Activated T-cell treated with anti-CD3 and anti-CD28 coated beads for 48 hours (primary cell): ENCODE measurements at places on chromosomes 16 and 17.

GRCh38 chr17:67779098-67779672 is 46.1 kb upstream of the BPTF start:
- peak; percentile 36 for DNase-seq

- no peak for DNase-seq
Measured at GRCh38 chr17:56451629-56452028, 141.9 kb upstream of the NOG start.

DNA sequence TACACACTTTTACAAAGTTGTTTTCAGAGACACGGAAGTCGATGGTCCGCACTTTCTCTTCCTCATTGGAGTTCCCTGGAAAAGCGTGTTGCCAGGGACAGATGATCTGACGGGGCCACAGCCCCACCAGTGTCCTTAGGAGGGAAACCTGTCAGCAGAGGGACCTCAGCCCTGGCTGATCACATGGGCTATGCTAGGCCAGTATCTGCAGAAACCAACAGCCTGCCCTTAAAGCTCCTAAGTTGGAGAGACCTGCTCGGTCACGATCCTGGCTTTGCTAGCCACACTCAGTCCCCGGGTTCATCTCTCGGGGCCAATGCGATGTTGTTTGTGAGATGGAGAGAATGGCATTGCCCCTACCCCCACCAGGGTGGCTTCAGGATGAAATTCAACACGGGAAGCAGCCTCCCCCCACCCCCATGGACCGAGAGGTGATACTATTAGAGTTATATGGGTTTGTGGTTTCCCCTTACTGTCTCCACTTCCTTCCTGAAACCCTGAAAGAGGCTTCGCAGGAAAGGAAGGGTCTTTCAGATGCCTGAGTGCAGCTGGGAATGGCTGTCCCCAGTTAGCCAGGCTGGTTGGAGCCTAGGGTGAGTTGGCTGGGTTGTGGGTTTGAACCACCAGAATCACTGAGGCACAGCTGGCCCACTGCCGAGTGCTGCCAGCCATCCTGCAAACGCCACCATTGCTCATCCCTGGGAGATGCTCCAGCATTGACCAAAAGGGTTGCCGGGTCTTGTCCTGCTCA is 16.6 kb downstream of the RMI2 start:
- no peak for DNase-seq

GRCh38 chr17:40347319-40348135 is 17.0 kb downstream of the GJD3 start:
- no peak for DNase-seq

DNA sequence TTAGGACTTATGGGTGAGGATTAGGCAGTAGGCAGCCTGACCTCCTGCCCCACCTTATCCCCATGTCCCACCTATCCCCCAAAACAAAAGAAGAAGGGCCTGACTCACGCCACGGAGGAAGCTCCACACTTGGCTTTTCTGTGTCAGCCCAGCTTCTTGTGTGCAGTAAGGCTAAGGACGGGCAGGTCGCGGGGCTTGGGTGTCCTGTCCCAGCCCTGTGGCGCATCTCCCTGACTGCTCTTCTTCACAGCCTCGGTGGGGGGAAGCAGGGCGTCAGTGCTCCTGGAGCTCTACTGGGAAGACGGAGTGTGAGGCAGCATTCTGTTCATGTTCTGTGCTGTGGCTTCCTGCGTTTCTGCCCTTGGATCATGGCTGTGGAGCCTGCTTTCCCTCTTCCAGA is 34.6 kb upstream of the ALDH3A2 start:
- DNase-seq, result no peak

GRCh38 chr17:30720013-30720471 is 104.5 kb downstream of the CRLF3 start:
- no peak for DNase-seq

- DNase-seq, result no peak
Measured at GRCh38 chr17:1201132-1201702, 21.4 kb upstream of the ABR start.

GRCh38 chr17:65017207-65017774 is 39.2 kb downstream of the GNA13 start:
- DNase-seq, result no peak

DNA sequence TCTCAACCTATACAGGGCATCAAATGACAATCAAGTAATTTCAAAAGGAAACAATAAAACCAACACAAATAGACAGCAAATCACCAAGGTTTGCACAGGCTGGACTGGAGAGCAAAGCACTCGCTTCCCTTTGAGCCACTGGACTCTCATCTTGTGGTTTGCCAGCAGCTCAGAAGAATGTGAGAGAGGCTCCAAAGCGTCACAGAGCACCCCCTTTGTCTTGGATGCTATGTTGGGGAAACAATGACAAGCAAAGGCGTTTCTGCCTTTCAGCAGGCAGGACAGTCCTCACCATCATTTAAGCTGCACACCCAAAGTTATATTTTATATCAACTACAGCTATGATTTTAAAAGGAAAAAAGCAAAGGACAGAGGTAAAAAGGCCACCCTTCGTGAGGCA is 13.2 kb downstream of the SLC6A4 start:
- no peak for DNase-seq

- DNase-seq, result no peak
Measured at GRCh38 chr17:29121442-29121841, 58.8 kb downstream of the MYO18A start.

- no peak for DNase-seq
Measured at GRCh38 chr17:75564195-75564594, 23.4 kb upstream of the MYO15B start.

DNA sequence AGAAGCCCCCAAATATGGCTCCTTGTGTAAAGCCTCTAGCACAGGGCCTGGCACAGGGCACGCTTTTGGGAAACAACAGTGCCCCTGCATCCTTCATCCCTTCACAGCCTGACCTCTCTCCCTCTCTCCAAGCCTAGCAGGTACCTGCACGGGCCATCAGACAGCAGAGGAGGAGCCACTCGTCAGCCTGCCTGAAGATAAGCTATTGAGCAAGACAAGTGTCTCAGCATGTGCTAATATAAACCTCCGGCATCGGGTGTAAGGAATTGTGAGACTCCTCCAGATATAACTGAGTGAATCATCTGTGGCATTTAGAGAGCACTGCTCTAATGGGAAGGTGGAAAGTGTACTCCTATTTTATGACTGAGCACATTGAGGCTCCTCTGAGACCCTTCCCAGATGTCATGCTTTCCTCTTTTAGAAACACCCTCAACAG is 38.3 kb downstream of the TBX4 start:
- DNase-seq, result no peak

GRCh38 chr17:66522591-66523272 is 220.3 kb downstream of the PRKCA start:
- DNase-seq, result no peak

GRCh38 chr17:78131172-78132083 is 857 bp downstream of the TMC8 start:
- no peak for DNase-seq

- DNase-seq, result no peak
Measured at GRCh38 chr16:29784157-29784556, 6.1 kb downstream of the ZG16 start.

- no peak for DNase-seq
Measured at GRCh38 chr16:70714581-70715054, 28.8 kb upstream of the MTSS2 start.

GRCh38 chr17:58331815-58332777 is 3.5 kb upstream of the TSPOAP1 start:
- DNase-seq, result peak; percentile 91

GRCh38 chr17:62919388-62919787 is 46.6 kb upstream of the TANC2 start:
- no peak for DNase-seq

DNA sequence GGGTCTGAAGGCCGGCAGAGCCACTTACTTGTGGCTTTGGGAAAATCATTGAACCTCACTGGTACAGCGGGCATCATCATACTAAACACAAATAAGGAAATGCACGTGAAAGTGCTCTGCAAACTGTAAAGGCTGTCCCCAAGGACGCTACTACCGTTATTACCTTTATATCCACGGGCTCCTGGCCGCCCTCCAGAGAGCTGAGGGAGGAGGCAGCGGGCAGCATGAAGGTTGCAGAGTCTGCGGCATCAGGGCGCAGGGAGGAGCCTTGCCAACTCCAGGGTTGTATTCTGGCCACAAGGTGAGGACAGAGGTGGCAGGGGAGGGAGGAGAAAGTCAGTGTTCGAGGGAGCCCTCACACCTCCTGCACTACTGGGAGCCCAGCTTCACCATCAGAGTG is 68.3 kb upstream of the GCSH start:
- no peak for DNase-seq

DNA sequence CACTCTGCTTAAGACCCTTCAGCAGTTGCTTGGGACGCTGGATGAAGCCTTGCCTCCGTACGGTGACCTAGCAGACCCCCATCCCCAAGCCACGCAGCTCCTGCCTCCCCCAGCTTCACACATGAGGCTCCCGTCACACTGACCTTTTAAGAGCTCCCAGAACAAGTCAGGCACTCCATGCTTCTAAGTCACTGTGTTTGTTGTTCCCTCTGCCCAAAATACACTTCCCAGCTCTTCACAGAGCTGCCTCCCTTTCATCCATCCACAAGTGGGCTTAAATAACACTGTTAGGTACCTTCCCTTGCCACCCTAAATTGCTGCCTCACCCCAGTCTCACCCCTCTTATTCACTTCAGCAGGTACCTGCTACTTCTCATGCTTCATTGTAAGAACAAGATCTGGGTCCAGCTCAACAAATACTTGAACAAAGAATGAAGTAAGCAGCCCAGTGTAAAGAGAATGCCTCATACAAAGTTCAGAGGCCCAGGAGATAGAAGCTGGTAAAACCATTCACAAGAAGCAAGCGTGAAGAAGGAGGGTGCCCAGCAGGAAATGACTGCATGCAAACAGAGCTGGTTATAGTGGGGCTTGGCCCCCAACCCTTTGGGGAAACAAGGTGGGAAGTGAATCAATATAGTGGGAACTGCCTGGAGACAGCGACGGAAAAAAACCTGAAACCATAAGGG is 5.8 kb downstream of the ZC3H7A start:
- no peak for DNase-seq

DNA sequence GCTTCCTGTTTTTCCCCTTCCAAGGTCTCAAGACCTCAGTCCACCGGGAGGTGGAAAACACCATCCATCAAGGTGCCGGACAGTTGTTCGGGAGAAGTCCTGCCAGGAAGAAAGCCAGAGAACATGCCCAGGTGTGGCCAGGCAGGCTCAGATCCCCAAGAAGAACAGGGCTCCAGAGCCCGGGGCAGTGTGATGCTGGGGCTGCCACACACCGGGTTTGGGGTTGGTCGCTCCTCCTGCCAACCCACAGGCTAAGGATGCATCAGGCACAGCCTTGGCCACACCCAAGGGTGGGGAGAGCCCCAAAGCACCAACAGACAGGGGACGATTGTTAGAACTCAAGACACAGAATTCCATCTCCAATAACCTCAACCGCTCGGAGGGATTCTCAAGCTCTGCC is 19.7 kb downstream of the ZFHX3 start:
- DNase-seq, result no peak

DNA sequence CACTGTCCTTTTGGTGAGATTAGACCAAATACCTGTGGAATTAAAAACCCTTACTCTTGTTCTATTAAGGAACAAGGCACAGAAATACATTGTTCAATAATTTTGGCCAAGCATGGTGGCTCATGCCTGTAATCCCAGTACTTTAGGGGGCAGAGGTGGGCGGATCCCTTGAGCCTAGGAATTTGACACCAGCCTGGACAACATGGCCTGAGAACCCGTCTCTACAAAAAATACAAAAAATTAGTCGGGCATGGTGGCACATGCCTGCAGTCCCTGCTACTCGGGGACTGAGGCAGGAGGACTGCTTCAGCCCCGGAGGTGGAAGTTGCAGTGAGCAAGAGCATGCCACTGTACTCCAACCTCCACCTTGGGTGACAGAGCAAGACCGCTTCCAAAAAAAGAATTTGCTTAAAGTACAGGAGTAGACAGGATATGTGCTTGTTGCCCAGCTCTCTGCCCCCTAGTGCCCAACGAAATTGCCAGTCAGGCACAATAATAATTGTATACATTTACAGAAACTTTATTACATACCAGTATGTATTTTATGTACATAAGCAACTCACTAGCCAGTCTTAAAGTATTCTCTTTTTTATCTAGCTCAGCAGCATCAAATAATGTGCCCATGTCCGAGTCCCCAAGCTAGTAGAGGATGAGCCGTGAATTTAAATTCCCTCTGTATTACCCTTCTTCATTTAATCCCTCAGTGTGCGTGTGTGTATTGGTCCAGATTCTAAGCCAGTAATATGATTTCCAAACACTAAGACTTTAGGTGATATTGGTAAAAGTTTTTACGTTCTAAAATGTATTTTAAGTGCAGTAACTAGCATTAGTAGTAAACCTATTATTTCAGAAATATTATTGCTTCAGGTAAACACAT is 1.4 kb downstream of the THUMPD1 start:
- no peak for DNase-seq

GRCh38 chr16:89691986-89692569 is 5.6 kb downstream of the CDK10 start:
- DNase-seq, result no peak

DNA sequence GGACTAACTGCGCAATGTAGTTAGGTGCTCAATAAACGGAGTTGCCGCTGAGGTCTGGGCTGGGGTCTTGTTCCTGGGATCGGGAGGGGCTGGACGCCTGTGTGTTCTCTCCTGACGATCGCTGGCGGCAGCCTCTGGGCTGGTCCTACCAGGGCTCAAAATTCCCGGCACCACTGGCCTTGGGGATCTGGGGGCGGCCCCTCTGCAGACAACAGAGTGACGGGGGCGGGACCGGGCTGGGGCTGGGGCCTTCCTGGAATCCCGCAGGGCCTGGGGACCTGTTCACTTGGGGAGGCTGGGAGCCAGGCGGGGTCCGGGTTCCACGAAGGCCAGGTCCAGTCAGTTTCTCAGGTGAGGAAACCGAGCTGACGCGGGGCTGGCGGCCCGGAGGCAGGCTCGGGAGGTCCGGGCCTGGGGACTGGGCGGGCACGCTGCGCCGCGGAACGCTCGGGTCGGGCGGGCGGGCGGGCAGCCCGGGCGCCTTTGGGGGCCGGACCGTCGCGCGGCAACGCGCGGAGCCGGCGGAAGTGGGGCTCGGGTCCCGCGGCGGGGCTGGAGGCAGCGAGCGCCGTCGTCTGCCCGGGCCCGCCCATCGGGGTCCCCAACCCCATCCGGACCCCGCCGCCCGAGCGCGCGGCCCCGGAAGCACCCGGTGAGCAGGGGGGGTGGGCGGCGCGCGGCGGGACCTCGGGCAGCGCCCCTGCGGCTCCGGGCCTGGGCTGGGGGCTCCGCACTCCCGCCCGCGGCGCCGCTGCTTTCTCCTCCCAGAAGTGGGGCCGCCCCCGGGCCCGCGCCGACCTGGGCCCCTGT is at the start of gene PIGQ:
TSS of gene PIGQ (plus strand) at position 524 of the 810 bp plus-strand sequence. CDS start 4,107 bp downstream, outside the sequence.
- peak; percentile 75 for DNase-seq
